CD4-positive, alpha-beta T cell (primary cell): ENCODE measurements at places on chromosomes 3 and 15.
A peak's percentile ranks its signal among the peaks of the same experiment; 100 is the strongest.

DNA sequence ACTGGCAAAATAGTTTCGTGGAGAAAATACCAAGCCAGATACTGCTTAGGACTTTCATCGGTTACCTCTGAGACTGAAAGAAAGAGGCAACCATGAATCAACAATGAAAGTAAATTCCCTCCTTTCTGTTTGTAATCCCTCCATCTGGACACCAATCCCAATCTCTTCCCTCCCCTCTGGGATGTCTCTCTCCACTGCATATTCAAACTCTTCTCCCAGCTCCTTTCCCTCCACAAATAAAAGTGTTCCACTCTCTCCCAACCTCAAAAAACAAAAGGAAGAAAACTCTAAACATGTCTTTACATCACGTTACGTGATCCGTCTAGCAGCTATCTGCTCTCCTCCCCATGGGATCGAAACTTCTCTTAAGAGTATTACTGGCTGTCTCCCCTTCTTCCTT lies 55.2 kb downstream of the PRTG start:
- no peaks in the 10 kb centered on the region for H3K4me1 ChIP-seq
- H3K4me3 ChIP-seq = no peak overlapping the region
- DNase-seq = no peak
- no peak overlapping the region for H3K27ac ChIP-seq
- H3K27me3 ChIP-seq = no peaks in the 10 kb centered on the region

DNA sequence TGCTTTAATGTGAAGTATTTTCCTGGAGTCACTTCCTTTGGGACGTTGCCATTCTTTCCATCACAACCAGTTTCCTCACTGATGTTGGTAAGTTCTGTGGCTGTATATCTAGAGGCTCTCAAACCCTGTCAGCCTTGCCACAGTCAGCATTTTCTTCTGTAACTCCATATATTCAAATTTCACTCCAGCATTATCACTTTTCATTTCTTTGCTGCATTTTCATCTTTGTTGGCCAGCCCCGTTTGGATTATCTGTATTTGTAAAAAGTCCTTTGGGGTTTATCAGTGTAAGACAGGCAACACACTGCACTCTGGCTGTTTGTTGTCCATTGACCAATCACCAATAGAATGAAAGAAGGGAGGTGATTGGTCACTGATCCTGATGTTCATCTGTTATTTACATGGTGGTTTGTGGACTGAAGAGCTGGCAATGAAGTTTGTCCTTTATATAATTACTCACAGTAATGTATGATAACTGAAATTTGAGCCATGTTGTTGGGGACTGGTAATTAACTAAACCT lies 20.3 kb downstream of the GMPS start:
- DNase-seq = no peak
- no peaks in the 10 kb centered on the region for H3K27me3 ChIP-seq
- peaks cover 3% of the 10 kb centered on the region for H3K4me1 ChIP-seq
- H3K4me3 ChIP-seq = no peak overlapping the region
- H3K27ac ChIP-seq = no peak overlapping the region
- H3K36me3 ChIP-seq = peaks cover 15% of the 10 kb centered on the region

- no peak overlapping the region for H3K4me3 ChIP-seq
- H3K36me3 ChIP-seq = no peaks in the 10 kb centered on the region
- H3K27ac ChIP-seq = no peak overlapping the region
- no peaks in the 10 kb centered on the region for H3K4me1 ChIP-seq
- DNase-seq = no peak
- no peaks in the 10 kb centered on the region for H3K27me3 ChIP-seq
Measured at GRCh38 chr3:195195321-195196209, 75.4 kb downstream of the XXYLT1 start.

GRCh38 chr15:68098465-68098864 lies 44.4 kb downstream of the PIAS1 start:
- no peak overlapping the region for H3K4me3 ChIP-seq
- H3K4me1 ChIP-seq = no peaks in the 10 kb centered on the region
- DNase-seq = no peak
- no peaks in the 10 kb centered on the region for H3K27me3 ChIP-seq

DNA sequence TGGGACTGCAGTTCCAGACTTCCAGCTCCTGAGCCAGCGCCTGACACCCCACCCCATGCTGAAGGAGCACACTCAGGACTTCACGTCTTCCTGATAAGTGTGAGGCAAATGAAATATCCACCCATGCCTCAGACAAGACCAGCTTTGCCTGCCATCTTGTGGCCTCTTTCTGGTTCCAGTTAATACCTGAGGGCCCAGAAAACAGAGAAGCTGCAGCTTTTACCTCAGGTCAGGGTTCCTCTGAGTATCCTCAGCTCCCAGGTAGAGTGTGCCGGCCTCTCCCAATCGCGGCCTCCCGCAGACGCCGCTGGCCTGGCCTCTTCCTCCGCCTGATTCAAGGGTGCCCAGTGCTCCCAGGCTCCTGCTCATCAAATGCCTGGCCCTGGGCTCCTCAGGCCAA lies 5.1 kb upstream of the KLHL6 start:
- H3K27ac ChIP-seq = no peak overlapping the region
- H3K4me1 ChIP-seq = peaks cover 11% of the 10 kb centered on the region
- no peak overlapping the region for H3K4me3 ChIP-seq
- no peaks in the 10 kb centered on the region for H3K27me3 ChIP-seq
- no peaks in the 10 kb centered on the region for H3K36me3 ChIP-seq

DNA sequence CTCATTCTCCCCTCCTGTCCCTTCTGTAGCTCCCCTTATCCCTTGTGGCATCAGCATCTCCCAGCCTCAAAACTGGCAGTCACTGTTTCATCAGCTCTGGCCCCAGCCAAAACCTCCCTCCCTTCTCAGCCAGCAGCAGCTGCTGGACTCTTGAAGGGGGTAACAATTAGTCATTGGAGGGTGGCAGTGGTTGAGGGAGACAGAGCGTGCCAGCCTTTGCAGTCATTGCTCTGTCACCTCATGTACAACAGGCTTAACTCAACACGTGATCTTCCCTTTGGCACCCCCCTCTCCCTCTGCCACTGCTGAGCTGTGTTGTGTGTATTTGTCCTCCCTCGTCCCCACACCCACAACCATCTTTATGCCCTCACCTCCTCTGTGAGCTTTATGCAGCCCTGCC lies 28.2 kb downstream of the RBP2 start:
- no peaks in the 10 kb centered on the region for H3K36me3 ChIP-seq
- peaks cover 2% of the 10 kb centered on the region for H3K27me3 ChIP-seq
- H3K27ac ChIP-seq = no peak overlapping the region
- no peak for DNase-seq
- H3K4me1 ChIP-seq = no peaks in the 10 kb centered on the region

DNA sequence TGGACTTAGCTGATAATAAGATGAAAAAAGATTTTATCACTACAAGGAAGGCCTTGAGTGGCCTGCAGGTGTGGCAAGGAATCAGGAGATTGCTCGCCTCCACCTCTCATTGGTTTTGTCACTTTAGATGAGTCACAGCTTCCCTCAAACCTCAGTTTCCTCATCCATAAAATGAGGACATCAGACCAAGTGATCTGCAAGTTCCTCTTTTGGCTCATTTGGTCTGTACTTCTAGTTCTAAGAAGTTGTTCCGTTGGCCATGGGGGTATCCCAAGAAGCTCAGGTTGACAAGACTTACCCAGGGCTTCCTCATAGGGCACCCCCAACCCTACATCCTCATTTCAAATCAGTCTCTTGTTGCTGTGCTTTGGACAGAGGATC lies 254.1 kb downstream of the UACA start:
- H3K27me3 ChIP-seq = no peaks in the 10 kb centered on the region
- H3K36me3 ChIP-seq = no peaks in the 10 kb centered on the region
- no peak overlapping the region for H3K4me3 ChIP-seq
- DNase-seq = no peak

GRCh38 chr3:46705022-46705530 lies 3.9 kb downstream of the TMIE start:
- no peak overlapping the region for H3K27ac ChIP-seq
- no peak overlapping the region for H3K4me3 ChIP-seq
- H3K36me3 ChIP-seq = no peaks in the 10 kb centered on the region
- peak; percentile 59 for DNase-seq
- peaks cover 9% of the 10 kb centered on the region for H3K27me3 ChIP-seq
- H3K4me1 ChIP-seq = peaks cover 30% of the 10 kb centered on the region

DNA sequence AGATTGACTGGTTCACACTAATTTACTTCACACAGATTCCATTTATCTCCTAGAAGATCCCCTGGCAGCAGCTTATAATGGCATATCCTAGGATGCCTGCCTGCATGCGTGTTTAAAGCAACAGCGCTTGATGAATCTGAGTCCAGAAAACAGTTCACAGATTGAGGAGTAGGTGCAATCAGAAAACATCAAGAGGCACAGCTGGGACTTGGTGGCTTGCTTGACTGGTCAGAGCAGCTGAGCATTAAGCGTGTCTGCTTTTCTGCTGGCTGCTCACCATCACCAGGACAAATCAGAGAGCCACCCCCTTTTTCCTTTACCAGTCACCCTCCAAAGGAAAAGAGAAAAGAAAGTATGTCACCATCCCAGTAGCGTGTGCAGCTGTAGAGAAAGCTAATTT lies 223.6 kb downstream of the WDR72 start:
- H3K4me1 ChIP-seq = no peaks in the 10 kb centered on the region
- H3K36me3 ChIP-seq = no peaks in the 10 kb centered on the region
- H3K27ac ChIP-seq = no peak overlapping the region
- H3K27me3 ChIP-seq = no peaks in the 10 kb centered on the region

- H3K4me3 ChIP-seq = peak within 1 kb of the TSS; percentile 22
- H3K27ac ChIP-seq = no peak within 1 kb of the TSS
- H3K27me3 ChIP-seq = peaks cover 48% of the 10 kb centered on the region
- DNase-seq = no peak
- H3K4me1 ChIP-seq = peaks cover 21% of the 10 kb centered on the region
Measured at GRCh38 chr3:50204804-50205412, at the start of gene SLC38A3. SLC38A3 (plus strand) TSS chr3:50205271; CDS start chr3:50214200, 8,929 bp downstream.

- peak; percentile 43 for DNase-seq
- no peaks in the 10 kb centered on the region for H3K36me3 ChIP-seq
- no peak overlapping the region for H3K4me3 ChIP-seq
- no peak overlapping the region for H3K27ac ChIP-seq
Measured at GRCh38 chr15:84955089-84955848, 26.4 kb upstream of the PDE8A start.

GRCh38 chr15:99619712-99620111 lies 53.9 kb downstream of the MEF2A start:
- H3K27ac ChIP-seq = no peak overlapping the region
- H3K36me3 ChIP-seq = no peaks in the 10 kb centered on the region
- peaks cover 8% of the 10 kb centered on the region for H3K4me1 ChIP-seq
- no peaks in the 10 kb centered on the region for H3K27me3 ChIP-seq
- no peak overlapping the region for H3K4me3 ChIP-seq

GRCh38 chr3:65665915-65666314 lies 372.8 kb downstream of the MAGI1 start:
- H3K27me3 ChIP-seq = no peaks in the 10 kb centered on the region
- H3K27ac ChIP-seq = no peak overlapping the region
- no peaks in the 10 kb centered on the region for H3K36me3 ChIP-seq
- no peak for DNase-seq
- H3K4me3 ChIP-seq = no peak overlapping the region
- no peaks in the 10 kb centered on the region for H3K4me1 ChIP-seq

- H3K27me3 ChIP-seq = no peaks in the 10 kb centered on the region
- H3K36me3 ChIP-seq = peaks cover 90% of the 10 kb centered on the region
- no peak overlapping the region for H3K27ac ChIP-seq
- H3K4me1 ChIP-seq = peaks cover 6% of the 10 kb centered on the region
- peak; percentile 43 for DNase-seq
- H3K4me3 ChIP-seq = no peak overlapping the region
Measured at GRCh38 chr15:52658955-52659354, 20.2 kb downstream of the ATOSA start.

GRCh38 chr3:9930804-9931418 lies 2.7 kb upstream of the CRELD1 start:
- no peak overlapping the region for H3K27ac ChIP-seq
- H3K36me3 ChIP-seq = peaks cover 6% of the 10 kb centered on the region
- no peaks in the 10 kb centered on the region for H3K27me3 ChIP-seq

DNA sequence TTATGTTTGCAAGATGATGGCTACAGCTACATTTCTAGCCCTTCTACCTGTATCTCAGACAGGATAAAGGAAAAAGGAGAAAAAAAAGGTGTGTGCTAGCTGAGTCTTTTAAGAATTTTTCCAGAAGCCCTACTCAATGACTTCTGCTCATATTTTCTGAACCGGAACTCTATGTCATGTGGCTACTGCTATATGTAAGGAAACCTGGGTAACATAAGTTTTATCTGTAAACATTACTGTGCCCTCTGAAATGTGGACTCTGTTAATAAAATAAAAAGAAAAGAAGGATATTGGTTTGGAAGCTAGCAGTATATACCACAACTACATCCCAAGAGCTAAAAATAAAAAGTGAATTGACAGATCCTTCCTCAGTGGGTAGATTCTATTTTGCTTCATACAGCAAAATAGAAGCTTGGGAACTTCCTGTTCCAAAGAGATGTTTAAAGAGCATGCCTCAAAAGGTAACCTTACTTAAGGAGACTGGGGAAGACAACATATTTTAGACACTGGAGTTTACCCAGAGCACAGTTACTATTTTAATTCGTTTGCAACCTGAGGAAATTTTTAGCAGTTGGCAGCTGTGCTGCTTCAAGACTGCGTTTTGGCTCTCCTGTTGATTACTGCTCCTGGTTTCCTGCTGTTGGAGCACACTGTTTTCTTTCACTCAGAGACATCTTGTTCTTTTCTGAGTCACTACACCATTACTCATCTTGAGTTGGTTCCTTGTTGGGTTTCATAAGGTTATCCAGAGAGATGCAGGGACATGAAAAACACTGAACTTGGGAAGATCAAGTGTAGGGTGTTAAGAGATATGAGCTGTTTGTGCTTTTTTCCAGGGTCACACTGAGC lies 280.7 kb downstream of the NFKBIZ start:
- no peak overlapping the region for H3K4me3 ChIP-seq
- H3K27ac ChIP-seq = no peak overlapping the region
- no peaks in the 10 kb centered on the region for H3K4me1 ChIP-seq
- no peak for DNase-seq
- no peaks in the 10 kb centered on the region for H3K36me3 ChIP-seq
- no peaks in the 10 kb centered on the region for H3K27me3 ChIP-seq

DNA sequence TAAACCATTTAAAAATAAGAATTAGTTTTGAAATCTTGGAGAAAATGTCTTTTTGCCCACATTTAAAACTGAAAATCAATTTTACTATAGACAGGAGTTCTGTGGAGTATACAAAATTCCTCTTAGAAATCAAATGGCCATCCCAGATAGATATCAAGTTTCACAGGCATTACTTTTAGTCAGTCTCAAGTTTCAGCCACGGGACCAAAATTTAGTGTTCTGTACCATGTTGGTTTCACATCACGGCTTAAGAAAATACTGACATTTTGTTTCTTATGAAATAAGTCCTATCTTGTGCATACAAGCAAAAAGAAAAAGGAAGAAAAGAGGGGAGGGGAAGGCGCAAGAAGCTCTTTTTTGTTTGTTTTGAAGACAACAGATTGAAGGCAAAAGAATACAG lies 45.7 kb downstream of the EIF2AK4 start:
- no peak overlapping the region for H3K4me3 ChIP-seq
- peaks cover 18% of the 10 kb centered on the region for H3K36me3 ChIP-seq
- no peaks in the 10 kb centered on the region for H3K4me1 ChIP-seq
- no peak for DNase-seq
- H3K27me3 ChIP-seq = no peaks in the 10 kb centered on the region
- no peak overlapping the region for H3K27ac ChIP-seq

DNA sequence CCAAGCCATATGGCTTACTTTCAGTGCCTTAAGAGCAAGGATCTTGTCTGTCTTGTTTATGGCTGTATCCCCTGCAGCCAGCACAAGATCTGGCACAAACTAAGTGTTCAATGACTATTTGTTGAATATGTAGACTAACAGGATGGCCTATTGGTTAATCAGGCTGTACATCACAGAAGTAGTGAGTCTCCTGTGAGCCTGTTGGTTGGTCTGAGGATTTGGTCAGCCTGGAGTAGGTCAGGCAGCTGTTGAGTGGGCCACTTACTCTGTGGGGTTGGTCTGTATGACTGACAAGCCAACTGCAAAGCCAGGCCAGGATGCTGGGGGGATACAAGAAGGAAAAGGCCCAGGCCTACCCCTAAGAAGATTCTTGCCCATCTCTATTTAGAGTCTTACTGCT lies 33.4 kb upstream of the CILP start:
- H3K27ac ChIP-seq = no peak overlapping the region
- no peak overlapping the region for H3K4me3 ChIP-seq
- no peaks in the 10 kb centered on the region for H3K27me3 ChIP-seq
- no peak for DNase-seq
